ENCODE measurements at places on chromosomes 4 and X. TPM values are rescaled to one million over a fixed set of nuclear protein-coding genes. Genes with fewer than 3 reads are reported as not detected.

HPF1 gene
- polyA plus RNA-seq: 40.5 TPM

POF1B gene
- 0.93 TPM for polyA plus RNA-seq

DNA sequence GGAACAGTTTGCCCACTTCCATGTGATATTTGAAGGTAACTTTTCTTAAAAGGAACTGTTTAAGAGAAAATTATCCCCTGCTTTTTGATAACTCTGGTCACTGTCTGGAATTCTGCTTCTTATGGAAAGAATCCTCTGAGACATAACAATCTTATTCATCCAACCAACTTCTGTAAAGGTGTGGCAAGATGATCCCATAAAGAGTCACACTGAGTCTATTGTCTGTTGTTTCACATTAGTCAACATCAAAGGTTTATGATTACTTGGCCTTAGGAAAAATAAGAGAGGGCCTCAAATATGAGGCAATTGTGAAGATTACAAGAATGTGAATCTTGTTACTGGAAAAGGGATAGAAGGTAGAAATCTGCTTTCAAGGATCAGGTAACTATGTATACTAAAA lies 88.0 kb upstream of the MAGEB18 start:
- no peak for DNase-seq

- no peak for DNase-seq
Observed at GRCh38 chrX:8067754-8068462, 103.2 kb downstream of the VCX2 start.

DNA sequence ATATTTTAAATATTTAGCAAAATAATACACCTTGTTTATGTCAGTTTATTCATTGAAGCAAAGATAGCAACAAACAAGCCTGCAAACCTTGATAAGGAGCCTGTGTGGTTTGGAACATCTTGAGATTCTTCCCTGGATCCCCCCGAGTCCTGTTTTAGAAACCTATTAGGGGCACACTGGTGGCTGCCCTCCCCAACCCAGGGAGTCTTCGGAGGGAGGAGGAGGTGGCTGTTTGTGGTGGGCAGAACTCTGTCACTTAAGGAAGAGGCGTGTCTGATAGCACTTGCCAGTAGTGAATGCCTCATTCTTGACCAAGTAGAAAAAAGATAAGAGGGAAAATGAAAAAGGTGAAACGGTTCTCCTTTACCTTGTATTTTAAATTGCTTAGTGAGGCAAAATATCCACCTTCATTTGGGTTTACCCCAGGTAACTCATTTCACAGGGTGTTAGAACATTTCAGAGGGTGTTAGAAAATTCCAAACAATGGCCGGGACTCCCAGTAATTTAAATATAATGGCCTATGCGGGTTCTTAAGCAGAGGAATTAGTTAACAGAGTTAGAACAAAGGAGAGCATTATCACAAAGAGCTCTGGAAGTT lies 10.4 kb downstream of the KIT start:
- no peak for DNase-seq

TMPRSS11F gene
- polyA plus RNA-seq: 0.10 TPM

GRCh38 chr4:119715490-119716445 lies 87.2 kb upstream of the PDE5A start:
- DNase-seq: no peak

WDR19 gene
- polyA plus RNA-seq: 83.2 TPM

DNA sequence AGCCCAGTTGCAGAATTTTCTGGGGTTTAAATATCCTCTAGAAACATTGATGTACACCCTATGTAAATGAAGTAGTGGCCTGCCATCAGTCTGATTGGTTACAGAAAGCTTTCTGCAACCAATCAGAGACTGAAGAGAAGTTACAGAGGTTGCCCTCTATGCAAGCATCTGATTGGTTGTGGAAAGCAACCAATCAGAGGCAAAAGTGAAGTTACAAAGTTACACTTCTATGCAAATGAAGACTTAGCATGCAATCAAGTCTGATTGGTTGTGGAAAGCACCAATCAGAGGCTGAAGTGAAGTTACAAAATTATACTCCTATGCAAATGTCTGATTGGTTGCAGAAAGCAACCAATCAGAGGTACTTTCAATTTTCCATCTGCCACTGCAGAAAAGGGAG lies 51.9 kb upstream of the USP9X start:
- no peak for DNase-seq
